Cerebellar nuclear complex (tissue), 1 donor: ENCODE measurements at places on chromosomes 1 and 21.

GRCh38 chr1:18069903-18070302 lies 37.7 kb upstream of the IGSF21 start:
- no peak for DNase-seq

- DNase-seq, result no peak
Observed at GRCh38 chr1:167297222-167298214, 76.8 kb downstream of the POU2F1 start.

- DNase-seq, result no peak
Observed at GRCh38 chr1:226551299-226551698, 2.7 kb downstream of the STUM start.

GRCh38 chr1:221772117-221772516 lies 30.2 kb upstream of the DUSP10 start:
- DNase-seq, result no peak

GRCh38 chr1:228082918-228083870 lies 686 bp downstream of the ARF1 start:
- DNase-seq, result no peak

DNA sequence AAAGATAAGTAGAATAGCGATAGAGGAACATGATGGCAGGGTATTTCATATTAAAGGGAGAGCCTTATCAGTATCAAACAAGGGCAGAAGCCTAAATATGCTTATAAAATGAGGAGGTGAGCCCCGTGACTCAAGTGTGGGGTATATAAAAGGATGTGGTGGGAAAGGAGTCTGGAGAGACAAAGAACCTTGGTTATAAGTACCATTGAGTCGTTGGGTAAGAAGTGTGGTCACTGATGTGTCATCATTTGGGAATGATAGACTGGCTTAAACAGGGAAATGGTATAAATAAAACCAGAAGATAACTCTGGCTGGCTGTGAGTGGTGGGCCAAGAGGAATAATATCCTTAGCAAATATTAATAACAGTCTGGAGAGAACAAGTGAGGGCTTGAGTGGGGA lies 10.9 kb upstream of the CD5L start:
- DNase-seq, result no peak

- no peak for DNase-seq
Observed at GRCh38 chr1:98681812-98682211, 20.3 kb downstream of the SNX7 start.
